ENCODE measurements at places on chromosomes 1 and 21.

DNA sequence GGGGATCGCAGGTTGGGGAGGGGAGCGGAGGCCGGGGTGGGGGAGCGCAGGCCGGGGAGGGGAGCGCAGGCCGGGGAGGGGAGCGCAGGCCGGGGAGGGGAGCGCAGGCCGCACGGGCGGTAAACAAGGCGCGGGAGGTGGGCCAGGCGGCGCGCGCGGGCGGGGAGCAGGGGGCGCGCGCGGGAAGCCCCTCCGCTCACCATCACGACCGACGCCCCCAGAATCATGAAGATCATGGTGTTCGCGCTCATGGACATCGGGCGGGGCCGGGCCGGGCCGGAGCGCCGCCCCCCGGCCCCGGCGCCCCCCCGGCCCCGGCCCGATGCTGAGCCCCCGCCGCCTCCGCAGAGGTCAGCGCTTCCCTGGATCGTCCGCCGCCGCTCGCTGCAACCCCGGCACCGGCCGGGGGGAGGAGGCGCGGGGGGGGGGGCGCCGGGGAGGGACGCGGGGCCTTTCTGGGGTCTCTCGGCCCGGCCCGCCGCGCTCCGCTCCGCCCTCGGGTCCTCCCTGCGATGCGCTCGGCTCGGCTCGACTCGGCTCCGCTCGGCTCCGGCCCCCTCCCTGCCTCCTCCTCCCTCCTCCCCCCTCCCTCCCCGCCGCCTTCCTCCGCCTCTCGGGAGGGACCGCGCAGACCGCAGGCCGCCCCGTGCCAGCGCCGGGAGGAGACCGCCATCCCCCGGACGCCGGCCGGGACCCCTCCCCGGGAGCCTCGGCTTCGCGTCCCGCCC is at the start of gene TMEM240:
TMEM240 (minus strand) TSS at position 535 of the 728 bp plus-strand sequence; CDS start at position 257, 278 bp downstream.
- peak; percentile 63 for DNase-seq

GRCh38 chr1:78122389-78122788 is 76.6 kb downstream of the GIPC2 start:
- no peak for DNase-seq

GRCh38 chr1:19483261-19483660 is 2.1 kb downstream of the CAPZB start:
- DNase-seq, result no peak

- peak; percentile 20 for DNase-seq
These were observed 300 bp downstream of the USP24 start for GRCh38 chr1:55214934-55215193.

- peak; percentile 84 for DNase-seq
These were observed 23.6 kb upstream of the KIRREL1 start for GRCh38 chr1:157969697-157970485.

- DNase-seq, result no peak
These were observed 232.3 kb upstream of the B3GALT2 start for GRCh38 chr1:193418745-193419058.

DNA sequence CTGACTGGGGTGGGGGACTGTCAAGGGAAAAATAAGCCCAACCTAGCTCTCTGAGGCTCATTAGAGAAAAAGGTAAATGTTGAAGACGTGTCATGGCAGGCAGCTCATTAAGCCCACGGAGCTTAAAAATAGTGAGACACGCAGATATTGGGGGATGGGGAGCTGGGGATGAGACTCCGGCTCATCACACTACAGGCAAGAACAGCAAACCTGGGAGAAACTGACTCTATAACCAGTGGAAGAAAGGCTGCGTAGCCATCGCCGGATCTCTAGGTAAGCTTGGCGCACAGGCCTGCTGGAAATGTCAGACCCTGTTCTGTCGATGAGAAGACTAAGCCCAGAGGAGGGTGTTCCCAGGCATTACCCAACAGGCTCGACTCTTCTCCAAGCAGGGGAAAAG is 78.0 kb downstream of the SYT2 start:
- DNase-seq, result no peak

Measured in brain microvascular endothelial cell (primary cell).